ENCODE measurements at places on chromosomes 6 and 20. TPM values are rescaled to one million over a fixed set of nuclear protein-coding genes. Genes with fewer than 3 reads are reported as not detected.

HACE1 gene
- total RNA-seq = 17.4 TPM

PSORS1C1 gene
- 0.53 TPM for total RNA-seq

HSPA1L gene
- 0.87 TPM for total RNA-seq

MRAP2 gene
- not detected for total RNA-seq

THBS2 gene
- total RNA-seq = not detected

PKIB gene
- not detected for total RNA-seq

RBBP8NL gene
- total RNA-seq = not detected

PNPLA1 gene
- total RNA-seq = not detected

VNN1 gene
- total RNA-seq = not detected

UBD gene
- total RNA-seq = 9.9 TPM

SLC17A1 gene
- total RNA-seq = not detected

TRAPPC3L gene
- 0.06 TPM for total RNA-seq

OR2H1 gene
- not detected for total RNA-seq

GRCh38 chr6:88899569-88900316, 63.7 kb downstream of the RNGTT start:
- no peak for DNase-seq

DNA sequence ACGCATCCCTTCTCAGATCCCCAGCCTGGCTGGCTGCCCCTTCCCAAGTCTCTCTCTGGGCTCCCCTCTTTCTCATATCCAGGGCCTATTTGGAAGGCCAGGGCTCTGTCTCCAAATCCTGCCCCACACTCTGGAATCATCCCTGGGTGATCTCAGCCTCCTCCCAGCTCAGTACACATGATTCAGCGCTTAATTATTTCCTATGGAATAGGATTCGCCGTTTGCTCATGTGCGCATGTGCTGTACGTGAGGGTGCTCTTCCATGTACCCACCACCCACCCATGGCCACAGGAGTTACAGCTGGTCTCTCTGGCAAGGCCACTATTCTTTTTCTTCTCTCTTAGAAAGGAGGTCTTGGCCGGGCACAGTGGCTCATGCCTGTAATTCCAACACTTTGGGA, 81.7 kb upstream of the FOXP4 start:
- DNase-seq = peak; percentile 48

DNA sequence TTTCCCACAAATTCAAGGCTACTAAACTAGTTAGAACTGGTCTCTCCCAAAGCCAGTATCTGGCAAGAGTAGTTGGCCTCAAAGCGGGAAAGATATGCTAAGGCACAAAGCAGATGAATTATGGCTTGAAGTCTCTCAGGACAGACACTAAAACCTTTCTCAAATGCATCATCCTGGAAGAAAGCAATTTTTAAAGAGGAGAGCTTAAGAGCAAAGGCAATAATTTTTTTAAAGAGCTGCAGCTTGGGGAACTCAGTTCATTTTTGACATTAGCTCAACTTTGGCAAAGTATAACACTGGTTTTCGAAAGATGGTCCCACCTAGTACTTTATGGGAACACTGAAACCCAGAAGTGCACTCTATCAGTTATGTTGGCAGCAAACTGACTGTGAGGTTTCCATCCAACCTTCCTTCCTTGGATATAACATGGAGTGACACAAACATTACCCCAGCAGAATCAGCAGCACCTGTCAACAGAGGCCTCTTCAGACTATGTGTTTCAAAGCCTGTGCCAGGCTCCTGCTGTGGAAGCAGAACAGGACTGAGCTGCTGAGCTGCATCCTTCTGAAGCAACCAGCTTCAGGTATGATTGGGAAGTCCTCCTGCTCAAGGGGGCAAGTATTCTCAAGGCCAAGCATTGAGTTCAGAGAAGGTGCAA, 852.3 kb upstream of the HS3ST5 start:
- no peak for DNase-seq

DNA sequence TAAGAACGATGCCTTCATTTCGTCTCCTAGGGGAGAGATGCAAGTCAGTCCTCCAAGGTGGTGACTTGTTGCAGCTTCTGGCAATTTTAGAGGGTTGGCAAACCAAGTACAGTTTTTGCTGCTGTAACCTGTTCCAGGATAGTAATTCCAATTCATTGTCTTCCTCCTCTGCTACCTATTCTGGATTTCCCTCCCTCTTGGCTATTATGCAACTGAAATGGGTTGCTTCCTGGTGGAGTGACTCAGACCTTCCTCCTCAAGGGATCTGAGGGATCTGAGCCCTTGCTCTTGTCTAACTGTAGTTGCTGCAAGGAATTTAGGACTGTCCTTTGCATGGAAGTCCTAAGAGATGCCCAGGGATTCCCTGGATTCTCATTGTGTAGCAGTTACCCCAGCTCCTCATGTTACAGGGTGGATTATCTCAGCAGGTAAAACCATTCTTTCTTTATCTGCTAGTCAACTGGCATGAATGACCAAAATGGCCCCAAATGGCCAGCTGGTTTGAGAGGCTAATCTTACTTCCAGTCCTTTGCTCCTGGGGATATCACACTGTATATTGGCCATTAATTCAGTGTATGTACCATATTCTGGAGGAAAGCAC, 17.6 kb upstream of the ELMO2 start:
- no peak for DNase-seq

- no peak for DNase-seq
These were observed 183.3 kb upstream of the PDE10A start for GRCh38 chr6:165846123-165846966.

GRCh38 chr6:17204533-17204932, 76.6 kb upstream of the RBM24 start:
- DNase-seq = no peak

GRCh38 chr20:1895674-1896483, 672 bp downstream of the SIRPA start:
- DNase-seq = no peak

- DNase-seq = peak; percentile 25
These were observed 120.1 kb downstream of the SYCP2 start for GRCh38 chr20:59813126-59813947.

- peak; percentile 34 for DNase-seq
These were observed 64.3 kb downstream of the MKKS start for GRCh38 chr20:10369723-10370090.

GRCh38 chr20:33697129-33697528, 10.9 kb upstream of the E2F1 start:
- DNase-seq = no peak

DNA sequence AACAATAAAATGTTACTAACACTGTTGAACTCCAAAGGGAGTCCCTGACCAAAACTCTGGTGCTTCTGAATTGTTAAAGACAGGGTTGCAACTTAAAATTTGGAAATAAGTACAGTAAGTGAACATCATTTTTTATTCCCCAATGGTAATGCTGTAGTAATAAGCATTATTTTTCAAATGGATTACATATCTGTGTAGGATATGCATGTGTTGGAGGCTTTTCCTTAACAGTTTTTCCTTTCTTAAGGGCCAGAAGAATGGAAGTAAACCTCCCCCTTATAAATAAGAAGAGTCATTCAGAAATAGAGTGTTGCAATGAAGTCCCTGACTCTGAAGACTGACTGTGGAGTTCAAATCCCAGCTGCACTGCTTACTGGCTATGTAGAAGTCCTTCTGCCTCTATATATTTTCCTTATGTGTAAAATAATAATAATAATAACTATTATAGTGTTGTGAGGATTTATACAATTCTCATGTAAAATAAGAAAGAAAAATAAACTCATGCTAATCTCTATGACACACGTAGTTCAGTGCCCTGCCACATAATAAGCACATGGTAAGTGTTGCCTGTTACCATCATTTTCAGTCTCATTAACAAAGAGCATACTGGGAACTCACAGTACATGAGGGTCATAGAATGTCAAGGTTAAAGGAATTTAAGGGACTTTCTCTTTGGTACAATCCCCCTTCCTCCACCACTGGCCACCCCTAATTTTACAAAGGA, 129.8 kb upstream of the SMLR1 start:
- no peak for DNase-seq

- no peak for DNase-seq
These were observed 27.7 kb downstream of the CDS2 start for GRCh38 chr20:5154543-5154925.

- peak; percentile 83 for DNase-seq
These were observed 179.9 kb downstream of the CDC5L start for GRCh38 chr6:44567406-44567805.

- DNase-seq = no peak
These were observed 369.1 kb downstream of the MAFB start for GRCh38 chr20:40319741-40320516.

DNA sequence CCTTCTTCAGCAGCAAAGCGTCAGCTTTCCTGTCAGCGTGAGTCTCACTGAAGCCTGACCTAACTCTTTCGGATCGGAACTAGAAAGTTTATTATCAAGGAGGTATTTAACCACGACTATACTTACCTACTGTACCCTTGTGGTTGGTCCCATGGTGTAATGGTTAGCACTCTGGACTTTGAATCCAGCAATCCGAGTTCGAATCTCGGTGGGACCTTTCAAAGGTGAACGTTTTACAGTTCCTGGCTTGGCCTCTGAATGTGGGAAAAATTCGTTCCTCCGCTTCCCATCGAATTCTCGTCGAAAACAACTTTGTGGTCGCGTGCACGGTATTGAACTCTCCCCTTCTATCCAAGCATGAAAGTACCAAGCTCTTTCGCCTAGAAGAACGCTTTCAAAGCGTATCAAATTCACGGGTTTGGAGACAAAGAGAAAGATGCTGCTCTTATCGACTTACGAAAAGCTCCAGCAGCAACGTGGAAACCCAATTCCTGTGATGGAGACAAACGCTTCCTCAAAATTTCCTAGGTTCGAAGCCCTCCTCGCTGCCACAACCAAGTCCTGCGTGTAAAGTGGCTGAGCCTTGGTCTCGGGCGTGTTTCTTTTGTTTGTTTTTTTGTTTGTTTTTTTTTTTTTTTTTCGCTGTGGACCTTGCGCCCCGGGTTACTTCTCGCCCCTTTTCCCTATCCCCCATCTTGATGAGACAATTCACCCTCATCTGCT, 63.7 kb downstream of the GPX5 start:
- DNase-seq = peak; percentile 87

DNA sequence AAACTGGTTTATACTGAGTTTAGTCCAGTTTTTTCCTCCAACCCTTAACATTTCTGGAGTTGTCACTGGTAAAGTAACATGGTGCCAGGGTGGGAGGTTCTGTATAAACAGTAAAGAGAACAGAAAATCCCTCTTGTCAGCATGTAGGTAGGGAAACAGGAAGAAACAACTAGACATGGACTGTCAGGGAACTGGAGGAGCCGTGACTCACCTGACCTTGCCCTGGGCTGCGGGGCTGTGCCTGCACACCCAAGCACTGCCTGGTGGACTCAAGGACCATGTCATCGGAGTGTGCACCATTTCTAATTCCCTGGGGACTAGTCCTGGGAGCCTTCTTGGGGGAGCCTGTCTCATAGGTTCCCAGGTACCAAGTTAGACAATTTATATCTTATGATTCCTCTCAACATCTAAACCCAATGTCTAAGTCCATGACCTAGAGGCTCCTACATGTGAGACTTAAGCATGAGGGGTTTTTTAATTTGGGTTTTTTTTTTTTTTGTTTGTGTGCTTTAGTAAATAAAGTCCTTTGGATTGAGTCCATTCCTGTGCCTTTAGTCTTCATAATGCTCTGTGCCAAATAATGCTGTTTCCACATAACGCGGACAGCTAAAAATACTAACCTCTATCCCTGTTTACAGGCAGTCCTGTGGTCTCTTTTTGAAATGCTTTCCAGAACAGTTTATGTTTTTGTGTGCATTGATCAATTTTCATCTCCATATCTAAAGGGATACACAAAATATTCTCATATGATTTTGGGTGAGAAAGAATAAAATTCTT, 136.9 kb upstream of the SUPT3H start:
- DNase-seq = no peak

DNA sequence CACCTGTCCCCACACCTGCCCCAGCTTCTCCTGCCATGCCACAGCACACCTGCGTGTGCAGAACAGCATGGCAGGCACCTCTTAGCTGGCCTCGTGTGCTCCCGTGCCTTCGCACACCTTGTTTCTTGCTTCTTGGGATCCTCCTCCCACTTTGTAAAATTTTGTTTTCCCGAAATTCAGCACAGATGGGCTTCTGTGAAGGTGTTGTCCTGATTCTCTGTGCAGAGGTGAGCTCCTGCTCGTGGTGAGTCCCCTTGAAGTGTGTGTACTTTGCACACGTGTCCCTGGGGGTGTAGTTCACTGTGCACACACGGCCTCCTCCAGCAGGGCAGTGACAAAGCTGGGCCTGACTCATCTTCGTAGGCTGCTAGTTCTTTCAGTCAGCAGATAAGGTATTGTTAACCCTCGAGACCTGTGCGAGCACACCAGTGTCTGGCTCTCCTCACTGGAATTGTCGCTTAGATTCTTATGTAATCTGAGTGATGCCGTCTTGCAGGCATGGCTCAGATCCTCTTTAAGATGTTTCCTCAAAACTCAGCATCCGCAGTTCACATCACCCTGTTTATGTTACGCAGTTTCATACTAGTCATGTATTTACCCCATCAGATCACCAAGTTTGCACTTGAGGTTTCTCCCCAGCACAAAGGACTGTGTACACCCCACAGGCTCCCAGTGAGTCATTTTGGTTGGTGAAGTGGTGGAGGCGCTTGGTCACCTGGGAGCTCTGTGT, 77.7 kb downstream of the CDYL start:
- no peak for DNase-seq

DNA sequence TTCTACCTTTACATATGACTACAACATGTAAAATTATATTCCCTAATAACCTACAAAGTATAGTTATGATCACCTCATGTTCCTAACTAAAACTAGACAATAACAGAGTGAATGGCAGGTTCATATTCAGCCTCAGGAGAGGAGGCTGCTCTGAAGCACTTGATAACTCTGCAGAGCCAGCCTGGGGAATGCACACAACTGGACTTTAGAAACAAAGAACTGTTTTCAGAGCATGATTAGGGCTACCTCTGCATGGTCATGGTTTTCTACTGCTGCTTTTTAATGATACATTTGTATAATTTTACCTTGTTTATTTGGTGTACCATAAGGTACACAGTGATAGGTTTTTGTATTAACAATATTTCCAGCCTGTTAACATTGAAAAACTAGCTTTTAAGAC, 50.3 kb downstream of the TRPC4AP start:
- no peak for DNase-seq

DNA sequence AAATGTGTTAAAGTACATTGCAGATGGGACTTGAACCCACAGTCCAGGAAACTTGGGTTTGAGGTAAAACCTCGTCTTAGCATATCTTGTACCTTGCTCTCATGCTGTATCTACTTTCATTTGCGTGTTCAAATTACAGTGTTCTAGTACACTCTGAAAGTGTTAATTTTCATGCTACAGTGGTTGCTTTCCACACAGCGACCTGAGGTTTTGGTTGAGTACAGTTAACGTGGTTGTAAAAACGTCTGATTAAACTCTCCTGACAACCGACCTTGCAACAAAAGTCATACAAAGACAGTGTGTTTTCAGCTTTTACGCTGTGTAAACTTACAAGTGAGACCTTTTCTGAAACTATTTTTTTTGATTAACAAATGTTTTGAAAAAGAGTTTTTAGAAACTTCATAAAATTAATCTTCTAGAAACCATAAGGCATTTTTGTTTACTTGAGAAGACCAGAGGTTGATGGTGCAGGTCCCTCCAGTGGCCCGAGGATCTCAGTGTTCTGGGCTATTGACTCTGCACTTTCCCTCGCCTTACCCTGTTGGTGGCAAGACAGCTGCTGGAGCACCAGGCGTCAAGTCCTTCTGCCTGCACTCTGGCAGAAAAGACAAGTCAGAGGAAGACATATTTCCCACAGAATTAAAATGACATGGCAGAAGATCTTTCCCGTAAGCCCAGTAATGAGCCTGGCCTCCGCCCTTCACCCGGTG, 334.0 kb downstream of the THBS2 start:
- DNase-seq = no peak

- no peak for DNase-seq
These were observed 10.9 kb downstream of the FOXF2 start for GRCh38 chr6:1400126-1400850.

- DNase-seq = no peak
These were observed 570.9 kb upstream of the AGPAT4 start for GRCh38 chr6:161844804-161845203.
